Femur (tissue), 1 donor: ENCODE measurements at places on chromosomes 3 and 15.

- DNase-seq, result no peak
These were observed 66.1 kb downstream of the GLB1 start for GRCh38 chr3:33030802-33031201.

DNA sequence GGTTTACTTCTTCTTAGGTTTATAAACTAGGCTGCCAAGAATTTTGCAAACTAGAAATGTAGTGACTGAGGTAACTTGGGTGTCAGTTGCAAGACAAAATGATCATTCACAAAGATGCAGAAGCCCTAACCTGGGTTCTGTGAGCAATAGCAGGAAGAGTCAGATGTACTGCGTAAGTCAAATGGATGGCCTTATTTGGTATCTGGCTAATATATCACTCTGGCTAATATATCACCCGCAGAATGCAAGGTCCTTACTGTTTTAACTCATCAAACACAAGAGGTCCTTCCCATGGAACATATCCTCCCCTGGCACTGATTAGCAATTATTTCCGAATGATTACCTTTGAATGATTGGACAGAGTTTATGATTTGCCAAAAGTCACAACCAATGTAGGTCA, 37.4 kb downstream of the RBMS3 start:
- no peak for DNase-seq

DNA sequence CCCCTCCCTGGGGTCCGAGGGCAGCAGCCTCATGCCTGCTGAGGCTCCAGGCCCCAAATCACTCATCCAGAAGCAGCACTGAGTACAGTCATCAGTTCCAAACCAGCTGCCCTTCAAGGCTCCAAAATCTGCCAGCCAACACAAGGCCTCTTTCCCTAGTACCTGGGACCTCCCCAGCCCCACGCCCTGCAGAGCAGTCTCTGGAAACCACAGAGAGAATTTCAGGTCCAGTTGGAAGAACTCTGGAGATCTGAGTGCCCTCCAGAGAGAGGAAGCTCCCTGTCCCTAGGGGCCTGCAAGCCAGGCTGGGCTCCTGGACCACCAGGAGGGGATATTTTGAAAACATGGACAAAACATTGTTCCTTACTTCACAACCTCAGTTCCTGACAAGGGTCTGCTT, 26.2 kb downstream of the TKT start:
- DNase-seq, result no peak

GRCh38 chr3:69048990-69049389, 3.1 kb downstream of the TMF1 start:
- no peak for DNase-seq

DNA sequence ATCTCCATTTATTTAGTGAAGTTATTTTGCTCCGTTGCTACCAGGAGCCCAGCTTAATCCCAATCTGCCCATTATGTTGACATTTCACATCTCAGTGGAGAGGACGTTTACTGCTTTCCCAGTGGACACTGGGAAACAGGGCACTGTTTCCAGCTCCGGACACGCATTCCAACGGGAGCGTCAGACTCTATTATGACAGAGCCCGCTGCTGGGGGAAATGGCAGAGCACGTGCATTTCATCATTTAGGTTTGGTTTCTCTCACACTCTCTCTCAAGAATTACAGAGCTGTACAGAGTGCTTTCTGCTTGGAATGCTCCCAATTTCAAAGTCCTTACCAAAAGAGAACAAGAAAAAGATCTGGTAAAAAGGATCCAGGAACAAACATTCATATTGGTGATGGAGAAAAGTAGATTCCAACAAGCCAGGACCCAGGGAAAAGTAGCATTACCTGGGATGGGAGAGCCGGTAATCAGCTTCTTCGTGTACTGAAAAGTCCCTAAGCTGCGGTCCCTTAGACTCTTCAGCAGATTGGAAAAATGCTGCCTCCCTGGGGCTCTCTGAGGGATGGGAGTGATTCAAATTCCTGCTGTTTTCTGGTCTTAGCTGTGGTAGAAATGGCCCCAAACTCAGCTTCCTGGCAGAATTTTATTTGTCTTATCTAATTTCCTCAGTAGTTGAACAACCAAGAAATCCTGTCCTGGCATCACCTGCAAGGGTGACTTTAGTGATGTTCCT, 136.0 kb upstream of the THBS1 start:
- no peak for DNase-seq

DNA sequence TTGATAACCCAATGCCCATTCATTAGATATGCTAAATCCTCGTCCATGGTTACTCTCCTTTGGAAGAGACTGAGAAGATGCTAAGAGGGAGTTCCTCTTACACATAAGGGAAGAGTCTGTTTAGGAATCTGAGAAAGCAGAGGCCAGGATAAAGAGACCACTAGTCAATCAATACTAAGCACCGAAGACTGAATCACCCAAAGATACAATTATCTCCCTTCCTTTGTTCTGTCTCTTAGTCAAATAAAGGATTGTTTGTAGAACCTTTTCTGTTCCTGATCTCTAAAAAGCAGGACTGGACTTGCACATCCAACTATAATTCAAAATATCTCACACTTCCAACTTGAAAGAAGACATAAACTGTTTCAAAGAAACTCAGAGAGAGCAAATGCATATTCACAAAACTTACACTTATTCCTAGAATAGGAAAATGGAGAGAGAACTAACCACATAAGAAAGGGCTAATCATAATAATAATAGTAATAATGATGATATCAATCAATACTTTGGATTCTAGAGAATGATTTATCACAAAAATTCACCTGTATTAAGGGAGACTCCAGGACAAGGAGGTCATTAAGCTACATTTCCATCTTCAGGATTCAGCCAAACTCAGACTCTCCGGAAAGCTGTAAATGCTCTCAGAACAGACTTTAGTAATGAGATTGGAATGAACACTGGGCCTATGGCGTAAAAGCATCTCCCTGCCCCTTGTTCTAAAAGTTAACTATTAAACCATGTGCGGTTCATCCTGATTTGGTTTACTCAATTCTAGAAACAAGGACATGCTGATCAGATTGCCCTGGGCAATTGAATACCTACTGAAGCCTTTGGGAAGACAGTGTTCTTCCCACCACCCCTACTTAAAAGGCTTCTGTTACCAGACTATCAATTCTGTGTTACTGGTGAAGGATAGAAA, 401.5 kb downstream of the ZBTB20 start:
- DNase-seq, result no peak

- no peak for DNase-seq
These were observed 34.2 kb downstream of the EDEM1 start for GRCh38 chr3:5221701-5222100.

DNA sequence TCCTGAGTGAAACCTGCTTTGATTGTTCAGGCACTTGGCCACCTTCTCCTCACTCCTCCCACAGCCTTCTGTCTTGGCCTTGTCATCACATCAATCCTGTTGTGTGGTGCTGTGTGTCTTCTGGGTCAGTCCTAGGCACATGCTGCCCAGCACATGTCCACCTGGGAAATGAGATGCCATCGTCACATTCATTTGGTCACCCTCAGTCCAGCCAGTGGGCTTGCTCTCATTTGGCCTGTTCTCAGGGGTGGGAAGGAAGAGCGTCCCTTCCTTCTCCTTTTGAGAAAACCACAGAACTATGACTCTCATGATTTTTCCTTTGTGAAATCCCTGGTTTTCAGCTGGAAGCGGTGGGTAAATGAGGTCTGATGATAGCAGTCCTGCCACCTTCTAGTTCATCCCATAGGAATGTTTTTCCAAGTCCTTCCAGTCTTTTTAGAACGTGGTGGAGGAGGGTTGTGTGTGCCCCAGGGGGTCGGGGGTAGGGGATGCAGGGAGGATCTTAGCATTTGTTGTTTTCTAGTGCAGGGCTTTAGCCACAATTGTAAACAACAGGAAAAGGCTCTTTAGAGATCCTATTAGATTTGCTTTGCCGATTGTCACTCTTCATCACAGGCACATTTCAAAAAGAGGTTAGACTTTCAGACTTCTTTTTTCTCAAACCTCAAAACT, 8.4 kb upstream of the PLA1A start:
- DNase-seq, result no peak

- no peak for DNase-seq
These were observed 22.4 kb downstream of the NANOGP8 start for GRCh38 chr15:35062738-35063099.

GRCh38 chr3:76789237-76789636, 250.7 kb upstream of the ROBO2 start:
- no peak for DNase-seq

- DNase-seq, result no peak
These were observed 84.7 kb downstream of the RBPMS2 start for GRCh38 chr15:64690578-64691296.

- peak; percentile 64 for DNase-seq
These were observed 93.2 kb upstream of the RNF7 start for GRCh38 chr3:141644931-141645330.

DNA sequence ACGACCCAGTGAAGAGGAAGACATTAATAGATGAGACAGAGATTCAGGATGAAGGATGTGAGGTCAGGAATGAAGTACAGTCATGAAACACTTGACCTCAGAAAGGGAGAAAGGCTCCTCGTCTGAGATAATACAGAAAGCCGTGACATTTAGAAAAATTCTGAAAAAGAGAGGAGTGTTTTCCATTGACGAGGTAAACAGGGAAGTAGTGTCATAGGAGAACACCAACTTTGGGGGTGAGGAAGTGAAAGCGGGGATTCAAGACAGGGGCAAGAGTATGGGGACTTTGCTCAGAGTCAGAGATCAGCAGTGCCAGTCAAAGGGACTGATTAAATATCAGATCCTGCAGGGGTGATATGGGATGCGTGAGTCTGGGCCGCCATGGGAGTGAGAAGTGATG, 160.9 kb downstream of the PLCL2 start:
- no peak for DNase-seq
